ENCODE measurements at places on chromosomes 3 and 15.

- DNase-seq = no peak
Observed at GRCh38 chr3:66004244-66004643, 34.5 kb downstream of the MAGI1 start.

DNA sequence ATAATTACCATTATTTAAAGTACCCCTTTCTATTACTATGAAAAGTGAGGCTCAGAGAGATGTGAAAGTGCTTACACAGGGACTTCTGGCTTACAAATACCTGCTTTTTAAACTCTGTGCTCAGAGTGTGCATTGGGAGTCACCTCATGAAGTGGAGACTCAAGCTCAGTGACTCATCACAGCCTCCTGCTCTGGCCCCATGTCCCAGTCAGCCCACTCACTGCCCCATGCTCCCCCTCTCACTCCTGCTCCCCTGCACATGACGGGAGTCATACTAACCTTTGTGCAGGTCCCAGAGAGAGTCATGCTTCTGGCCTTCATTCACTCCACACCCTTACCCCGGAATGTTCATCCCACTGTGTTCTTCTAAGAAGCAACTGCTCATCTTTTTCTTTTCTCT lies 20.2 kb downstream of the CCR1 start:
- no peak for DNase-seq

DNA sequence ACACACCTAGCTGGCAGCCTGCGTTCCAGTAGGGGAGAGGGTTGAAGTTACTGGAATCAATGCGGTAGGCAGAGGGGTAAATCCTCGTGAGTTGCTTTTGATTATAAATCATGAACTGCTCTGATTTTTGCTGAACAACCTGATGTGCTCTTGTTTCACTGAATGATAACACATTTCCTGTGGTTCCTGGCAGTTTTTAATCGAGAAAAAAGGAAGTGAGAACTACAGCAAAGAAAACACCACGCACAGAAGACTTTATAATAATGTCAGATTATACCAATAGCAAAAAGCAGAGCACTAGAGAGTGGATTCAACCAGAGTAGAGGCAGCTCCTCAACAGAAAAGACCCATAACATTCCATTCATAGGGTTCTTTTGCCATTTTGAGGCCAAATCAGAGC lies 200.8 kb upstream of the STRIT1 start:
- DNase-seq = no peak

DNA sequence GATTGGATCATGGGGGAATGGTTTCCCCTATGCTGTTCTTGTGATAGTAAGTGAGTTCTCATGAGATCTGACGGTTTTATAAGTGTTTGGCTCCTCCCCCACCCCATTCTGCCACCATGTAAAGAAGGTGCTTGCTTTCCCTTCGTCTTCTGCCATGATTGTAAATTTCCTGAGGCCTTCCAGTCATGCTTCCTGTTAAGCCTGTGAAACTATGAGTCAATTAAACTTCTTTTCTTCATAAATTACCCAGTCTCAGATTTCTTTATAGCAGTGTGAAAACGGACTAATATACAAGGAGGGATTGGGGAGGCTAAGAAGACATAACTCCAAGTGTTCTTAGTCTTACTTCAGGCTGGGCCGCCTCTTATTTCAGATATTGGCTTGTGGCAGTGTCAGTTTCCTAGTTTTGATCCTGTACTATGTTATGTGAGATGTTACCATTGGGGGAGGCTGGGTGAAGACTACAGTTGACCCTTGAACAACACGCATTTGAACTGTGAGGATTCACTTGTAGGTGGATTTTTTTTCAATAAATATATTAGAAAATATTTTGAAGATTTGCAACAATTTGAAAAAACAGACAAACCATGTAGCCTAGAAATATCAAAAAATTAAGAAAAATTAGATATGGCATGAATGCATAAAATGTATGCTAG lies 44.9 kb downstream of the NMD3 start:
- no peak for DNase-seq

GRCh38 chr15:48984811-48985352 lies 21.2 kb upstream of the SHC4 start:
- no peak for DNase-seq

DNA sequence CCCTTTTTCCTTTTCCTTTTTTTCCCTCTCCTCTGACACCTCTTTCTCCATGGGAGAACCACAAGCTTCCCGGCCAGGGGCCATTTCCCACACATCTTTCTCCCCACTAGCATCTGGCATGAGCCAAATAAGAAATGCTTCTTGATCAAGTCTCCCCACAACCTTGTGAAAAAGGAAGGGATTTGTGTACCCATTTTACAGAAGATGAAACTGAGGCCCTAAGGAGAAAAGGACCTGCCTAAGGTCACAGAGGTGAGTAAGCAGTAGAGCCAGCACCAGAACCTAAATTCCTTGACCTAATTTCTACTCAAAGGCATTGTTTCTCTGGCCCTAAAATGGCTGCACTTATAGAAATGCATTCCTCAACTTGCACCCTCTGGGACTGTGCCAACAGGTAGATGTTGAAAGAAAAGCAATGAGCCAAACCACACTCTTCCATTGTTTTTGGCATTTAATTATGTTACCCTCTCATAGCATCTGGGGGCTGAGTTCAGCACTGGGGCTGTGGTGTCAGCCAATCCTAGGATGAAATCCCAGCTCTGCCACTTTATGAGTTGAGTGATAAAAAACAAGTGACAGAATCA lies 81.7 kb upstream of the TLE3 start:
- DNase-seq = no peak

GRCh38 chr3:111519178-111519855 lies 22.7 kb upstream of the CD96 start:
- DNase-seq = no peak

- no peak for DNase-seq
Observed at GRCh38 chr3:19455546-19455945, 307.2 kb downstream of the KCNH8 start.

GRCh38 chr3:70064194-70064779 lies 64.8 kb downstream of the SAMMSON start:
- peak; percentile 14 for DNase-seq

DNA sequence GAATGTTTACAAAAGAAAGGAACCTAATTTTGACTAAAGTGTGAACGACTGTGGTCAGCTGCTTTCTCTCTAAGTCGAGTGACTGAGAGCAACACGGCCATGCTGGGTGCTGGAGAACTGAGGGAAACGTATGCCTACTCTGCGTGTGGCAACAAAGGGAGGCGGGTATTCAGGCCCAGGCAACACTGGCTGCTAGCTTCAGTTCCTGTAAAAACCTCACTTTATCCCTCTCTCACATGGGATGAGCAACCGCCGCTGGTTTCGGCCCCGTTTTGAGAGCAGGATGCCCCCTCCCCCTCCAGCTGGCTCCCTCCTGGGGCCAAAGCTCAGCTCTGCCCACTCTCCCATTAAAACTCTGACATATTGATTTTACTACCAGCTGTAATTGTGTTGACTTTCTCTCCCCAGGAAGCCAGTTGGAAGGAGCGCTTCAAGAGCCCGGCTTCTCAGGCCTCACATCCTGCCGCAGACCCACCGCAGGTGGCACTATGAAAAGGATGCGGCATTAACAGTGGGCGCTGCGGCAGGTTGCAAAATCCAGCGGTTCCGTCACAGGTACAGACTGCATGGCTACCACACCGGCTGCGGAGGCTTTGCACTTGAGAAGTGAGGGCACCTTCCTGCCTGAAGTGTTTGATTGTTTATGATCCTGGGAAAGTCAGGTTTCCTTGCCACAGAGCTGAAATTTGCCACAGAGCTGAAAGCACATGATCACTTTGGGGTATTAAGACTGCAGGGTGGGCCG lies 12.7 kb downstream of the PLXND1 start:
- DNase-seq = no peak

DNA sequence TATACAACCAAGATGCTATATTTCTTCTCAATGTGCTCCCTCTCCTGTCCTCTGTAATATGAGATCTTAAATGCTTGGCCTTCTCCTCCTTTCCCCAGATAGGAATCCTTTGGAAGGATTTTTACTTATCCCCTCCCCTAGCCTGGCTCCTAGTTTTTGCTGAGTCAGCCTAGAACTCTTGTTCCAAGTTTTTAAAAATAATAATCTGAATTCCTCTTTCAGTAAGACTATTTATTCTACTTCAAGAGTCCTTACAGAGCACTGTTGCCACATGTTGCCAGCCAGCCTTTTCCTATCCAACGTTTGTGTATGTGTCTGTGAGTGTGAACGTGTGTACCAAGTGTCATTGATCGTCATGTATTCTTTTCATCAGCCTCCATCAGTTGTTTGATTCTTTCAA lies 11.0 kb upstream of the KCNMB2 start:
- DNase-seq = no peak

GRCh38 chr15:63517628-63518027 lies 13.2 kb downstream of the USP3 start:
- DNase-seq = no peak

DNA sequence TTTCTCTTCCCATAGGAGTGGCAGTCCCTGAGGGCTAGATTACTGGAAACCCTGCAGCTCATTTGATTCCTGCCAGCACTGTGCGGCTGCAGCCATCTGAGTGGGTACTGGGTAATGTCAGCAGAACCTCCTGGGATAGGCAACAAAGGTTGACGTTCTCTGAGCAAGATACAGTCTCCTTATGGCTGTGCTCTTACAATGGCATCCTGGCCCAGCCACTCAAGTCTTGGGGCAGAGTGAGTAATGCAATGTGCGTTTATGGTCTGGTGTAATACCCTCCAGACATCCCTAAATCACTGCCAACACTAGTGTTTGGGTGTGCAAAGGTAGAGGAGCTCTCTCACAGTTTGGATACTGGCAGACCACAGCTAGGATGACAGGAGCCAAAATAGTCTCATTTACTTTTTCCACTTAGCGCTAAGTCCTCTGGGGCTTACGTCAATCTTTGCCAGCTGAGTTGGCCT lies 775.8 kb downstream of the ZNF385D start:
- no peak for DNase-seq

DNA sequence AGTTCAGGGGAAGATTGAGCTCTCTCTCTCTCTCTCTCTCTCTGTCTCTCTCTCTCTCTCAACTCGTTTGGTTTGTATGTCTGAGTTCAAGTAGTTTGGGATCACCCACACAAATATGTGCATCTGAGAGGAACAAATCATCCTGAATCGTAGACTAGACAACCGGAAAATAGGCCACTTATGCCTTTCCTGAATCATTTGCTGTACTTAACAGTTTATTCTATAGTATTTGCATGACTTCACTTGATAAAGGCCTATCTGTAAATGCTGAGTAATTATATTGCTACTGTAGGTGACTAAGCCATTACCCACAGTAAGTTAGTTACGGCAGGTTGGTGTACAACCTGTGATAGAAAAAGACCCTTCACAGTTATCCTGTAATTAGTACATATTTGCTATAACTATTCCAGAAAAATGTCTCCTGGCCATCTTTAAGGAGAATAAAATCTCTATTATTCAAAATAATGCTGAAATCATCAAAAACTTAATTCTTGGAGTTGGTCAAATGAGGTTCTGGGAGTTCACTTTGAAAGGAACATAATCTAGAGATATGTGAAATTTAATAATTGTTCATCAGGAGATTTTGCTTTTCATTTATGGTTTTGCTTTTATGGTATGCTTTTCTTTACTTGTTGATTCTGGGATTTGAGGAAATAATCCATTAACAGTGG lies 31.1 kb downstream of the OXSM start:
- no peak for DNase-seq

DNA sequence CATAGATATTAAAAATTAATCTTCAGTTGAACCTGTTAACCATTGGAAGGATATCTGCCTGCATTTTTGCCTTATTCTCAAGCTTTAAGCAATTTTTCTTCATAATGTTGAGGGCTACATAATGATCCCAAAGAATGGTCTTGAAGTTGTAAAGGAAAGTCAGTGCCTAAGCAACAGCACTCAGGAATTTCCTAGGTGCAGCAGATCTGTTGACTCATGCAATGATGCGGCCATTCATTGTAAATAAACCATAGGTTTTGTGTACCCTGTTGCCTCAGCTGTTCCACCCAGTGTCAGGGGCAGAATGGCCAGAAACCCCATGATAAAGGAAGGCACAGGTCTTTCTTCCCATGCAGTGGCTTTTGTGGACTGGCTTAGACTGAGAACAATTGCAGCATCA lies 78.4 kb upstream of the TRIM42 start:
- DNase-seq = no peak

DNA sequence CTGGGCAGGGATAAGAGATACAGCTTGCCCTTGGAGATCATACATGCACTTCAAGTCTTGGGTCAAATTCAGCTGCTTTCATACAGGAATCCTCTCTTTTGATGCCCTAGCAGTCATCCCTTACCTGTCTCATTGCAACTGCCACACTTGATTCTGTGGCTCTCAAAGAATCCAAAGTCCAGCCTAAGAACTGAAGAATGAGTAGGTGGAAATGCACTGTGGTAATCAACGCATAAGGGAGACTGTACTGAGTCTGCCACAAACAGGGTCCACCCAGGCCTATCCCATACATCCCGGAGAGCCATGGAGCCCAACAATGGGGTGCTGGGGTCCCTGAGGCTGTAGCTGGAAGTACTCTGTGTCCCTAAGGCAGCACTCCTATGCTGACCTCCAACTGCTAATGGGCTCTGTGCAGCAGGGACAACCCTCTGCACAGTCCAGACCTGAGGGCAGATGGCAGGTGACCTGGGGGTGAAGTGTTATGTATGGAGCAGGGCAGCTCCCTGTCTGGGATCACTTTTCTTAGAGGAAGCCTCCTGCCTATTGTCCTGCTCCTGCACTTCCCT lies 1.7 kb upstream of the VPS18 start:
- DNase-seq = no peak

DNA sequence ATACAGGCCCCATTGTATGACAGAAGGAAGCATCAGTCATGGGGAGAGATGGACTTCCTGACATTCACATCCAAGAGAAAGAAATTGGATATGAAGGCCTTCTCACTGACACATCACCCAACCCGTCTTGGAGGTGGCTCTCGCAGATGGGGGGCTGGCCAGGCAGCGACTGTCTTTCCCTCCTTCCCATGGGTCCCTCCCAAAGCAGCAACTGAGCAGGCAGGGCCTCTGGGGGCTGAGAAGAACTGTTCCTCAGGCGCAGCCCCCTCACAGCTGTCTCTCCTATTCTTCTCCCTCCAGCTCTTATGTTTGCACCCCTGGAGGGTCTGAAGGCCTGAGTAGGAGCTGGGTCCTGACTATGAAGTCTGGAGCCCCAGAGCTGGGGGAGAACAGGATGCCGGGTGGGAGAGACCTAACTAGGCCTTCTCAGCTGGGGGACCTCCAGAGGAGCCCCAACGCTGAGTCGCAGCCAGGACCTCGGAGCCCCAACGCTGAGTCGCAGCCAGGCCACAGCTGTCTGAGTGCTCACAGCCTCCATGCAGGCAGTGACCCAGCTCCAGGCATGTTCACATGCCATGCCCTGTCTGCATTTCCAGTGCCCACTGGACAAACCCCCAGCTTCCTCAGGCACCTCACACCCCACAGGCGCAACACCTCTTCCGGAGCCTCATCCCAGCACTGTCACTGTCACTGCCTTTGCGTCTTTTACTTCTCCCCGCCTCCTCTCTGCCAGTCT lies 29.6 kb downstream of the UMPS start:
- DNase-seq = no peak

- no peak for DNase-seq
Observed at GRCh38 chr3:43236008-43236407, 50.3 kb upstream of the SNRK start.

Measured in SW 1271 (cell line).